ENCODE measurements at places on chromosomes 16 and 17.

- no peak for DNase-seq
Observed at GRCh38 chr17:30005709-30006320, 64.4 kb downstream of the EFCAB5 start.

DNA sequence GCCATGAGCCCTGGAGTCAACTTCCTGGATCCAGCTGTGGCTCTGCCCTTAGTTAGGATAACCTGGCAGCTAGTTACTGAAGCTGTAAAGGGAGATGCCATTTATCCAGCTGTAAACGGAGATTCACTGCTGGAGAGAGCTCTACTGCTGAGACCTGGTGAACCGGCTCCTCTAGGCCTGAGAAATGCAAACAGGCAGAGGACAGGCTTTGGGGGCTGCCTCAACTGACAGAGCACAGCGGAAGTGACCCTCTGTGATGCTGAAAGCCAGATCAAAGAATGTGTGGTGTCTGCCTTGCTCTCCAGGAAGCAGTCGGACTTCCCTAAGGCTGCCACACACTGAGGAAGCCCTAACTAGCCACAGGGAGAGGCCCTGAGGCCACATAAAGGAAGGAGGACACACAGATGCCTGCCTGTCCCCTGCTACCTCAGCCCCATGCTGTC is 21.9 kb upstream of the GPRC5C start:
- DNase-seq, result no peak

DNA sequence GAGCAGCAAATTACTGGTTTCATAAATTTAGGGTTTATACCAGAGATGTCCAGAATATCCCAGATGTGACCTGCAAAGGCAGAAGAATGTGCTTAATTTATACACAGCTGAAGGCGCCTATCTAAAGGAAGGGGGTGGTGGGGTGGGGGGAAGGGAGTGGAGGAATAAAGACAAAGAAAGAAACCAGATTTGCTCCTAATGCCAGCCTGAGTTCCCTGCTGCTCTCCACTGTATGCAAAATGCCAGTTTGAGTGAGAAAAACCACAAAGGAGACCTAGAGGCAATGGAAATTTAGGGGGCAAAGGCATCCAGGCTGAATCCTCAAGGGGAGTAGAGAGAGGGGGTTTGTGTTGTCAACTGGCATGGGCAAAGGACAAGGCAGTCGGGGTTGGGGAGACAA is 161.5 kb upstream of the TOX3 start:
- DNase-seq, result no peak

DNA sequence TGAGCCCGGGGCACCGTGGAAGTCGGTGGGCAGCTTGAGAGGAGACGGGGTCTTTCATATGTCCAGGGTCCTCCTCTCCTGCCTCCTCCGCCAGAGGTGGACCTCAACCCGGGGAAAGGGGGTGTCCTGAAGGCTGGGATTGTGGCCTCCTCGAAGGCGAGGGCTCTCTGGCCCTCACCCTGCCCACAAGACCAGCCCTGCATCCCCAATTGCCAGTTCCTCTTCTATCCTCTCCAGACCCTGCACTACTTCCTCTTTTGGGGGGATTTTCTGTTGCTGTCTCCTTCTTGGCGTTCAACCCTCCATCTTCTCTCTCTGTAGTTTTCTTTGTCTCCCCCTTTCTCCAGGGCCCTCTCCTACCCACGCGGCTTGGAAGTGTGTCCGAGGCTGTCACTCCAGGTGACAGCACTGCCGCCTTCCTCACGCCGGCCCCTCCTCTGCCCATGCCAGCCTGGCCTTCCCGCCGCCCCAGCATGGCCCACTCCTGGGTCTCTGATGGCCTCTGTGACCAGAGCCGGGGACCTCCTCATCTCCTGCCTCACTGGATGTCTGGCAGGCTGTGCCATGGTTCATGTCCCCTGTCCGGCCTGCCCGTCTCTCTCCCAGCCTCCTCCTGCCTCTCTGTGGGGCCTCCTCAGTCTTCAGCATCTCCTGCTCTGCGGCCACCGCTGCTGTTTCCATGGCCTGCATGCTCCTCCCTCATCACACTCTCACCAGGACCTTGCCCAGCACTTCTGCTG is 2.4 kb upstream of the ITGAX start:
- DNase-seq, result no peak

- DNase-seq, result peak; percentile 85
Observed at GRCh38 chr17:36674278-36674650, 72.9 kb downstream of the MRM1 start.

GRCh38 chr17:28313841-28314240 is 5.2 kb upstream of the TMEM97 start:
- no peak for DNase-seq

DNA sequence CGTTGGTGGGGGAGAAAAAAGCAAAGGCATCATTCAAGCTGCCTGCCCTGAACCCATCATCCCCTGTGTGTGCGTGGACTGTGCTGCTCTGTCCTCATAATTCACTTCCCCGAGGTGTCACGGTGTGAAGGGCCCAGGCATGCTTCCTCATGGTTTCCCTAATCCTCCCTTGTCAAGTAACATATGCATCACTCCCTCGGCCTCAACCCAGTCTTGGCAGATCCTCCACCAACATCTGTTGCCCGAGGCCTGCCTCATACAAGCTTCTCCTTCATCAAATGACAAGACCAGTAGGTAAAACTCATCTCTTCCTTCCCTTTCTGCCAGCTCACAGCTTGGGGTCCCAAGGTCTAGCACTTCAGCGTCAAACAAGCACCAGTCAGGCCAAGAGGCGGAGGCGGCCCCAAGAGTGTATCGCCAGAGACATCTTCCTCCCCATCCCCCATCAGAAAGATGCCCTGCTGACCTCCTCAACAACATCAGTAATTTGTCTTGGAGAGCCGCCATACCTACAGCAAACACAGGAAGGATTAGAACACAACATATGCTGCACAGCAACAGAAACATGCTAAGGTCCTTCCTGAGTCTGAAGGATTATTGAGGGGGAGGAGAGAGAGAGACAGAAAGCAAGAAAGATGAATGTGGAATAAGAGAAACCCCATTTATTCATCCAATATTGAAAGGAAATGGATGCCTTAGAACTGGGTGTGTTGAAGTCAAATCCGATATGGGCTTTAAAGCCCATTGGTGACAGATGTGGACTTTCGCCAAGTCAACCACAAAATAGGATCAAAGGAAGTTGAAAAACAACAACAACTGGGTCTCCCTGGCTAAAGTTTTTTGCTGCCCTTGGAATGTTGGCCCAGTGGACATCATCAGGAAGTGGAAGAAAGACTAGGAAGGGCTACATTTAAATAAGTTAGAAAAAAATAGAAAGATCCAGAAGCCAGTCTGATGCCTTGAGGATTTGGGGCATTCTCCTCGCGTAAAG is 38.4 kb downstream of the SOX9 start:
- DNase-seq, result no peak

DNA sequence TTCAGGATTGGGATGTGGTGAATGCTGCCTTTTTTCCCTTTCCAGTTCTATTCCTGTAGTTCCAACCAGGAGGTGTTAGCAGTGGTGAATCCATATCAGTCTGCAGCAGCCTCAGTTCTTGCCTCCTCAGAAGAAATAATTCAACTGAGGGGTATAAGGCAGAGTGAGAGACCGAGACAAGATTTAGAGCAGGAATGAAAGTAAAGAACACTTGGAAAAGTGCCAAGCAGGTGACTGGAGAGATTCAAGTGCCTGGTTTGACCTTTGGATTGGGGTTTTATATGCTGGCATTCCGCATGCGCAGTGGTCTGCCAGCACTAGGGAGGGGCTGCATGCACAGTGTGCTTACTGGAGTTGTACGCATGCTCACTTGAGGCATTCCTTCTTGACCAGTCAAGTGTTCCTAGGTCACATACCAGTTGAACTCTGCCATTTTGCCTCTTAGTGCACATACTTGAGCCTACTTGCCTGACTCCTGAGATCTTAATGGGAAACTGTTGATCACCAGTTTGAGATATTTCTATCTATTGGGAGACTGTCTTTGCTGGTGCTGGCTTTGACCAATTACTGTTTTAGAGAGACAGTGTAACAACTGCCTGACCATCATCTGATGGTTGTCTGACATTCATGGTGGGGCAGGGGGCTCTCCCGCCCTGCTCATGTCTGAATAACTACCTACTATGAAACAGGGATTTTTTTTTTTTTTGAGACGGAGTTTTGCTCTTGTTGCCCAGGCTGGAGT is 680 bp upstream of the CCL15 start:
- DNase-seq, result no peak

DNA sequence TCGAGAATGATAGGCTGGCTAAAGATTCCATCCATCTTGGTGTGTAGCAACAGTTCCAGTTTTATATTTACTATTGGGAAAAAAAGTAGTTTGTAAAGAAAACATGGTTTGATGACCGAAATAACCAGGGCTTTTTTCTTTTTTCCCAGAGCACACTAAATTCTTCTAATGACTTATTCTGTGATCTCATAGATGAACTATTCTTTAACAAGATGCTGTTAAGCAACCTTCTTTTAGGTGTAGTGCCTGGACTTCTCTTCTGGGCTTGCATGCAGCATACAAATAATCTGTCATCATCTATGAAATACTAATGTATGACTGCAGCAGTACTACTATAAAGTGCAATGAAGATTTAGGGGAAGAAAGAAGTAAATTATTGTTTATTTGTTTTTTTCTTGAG is 11.0 kb upstream of the CAPNS2 start:
- no peak for DNase-seq

DNA sequence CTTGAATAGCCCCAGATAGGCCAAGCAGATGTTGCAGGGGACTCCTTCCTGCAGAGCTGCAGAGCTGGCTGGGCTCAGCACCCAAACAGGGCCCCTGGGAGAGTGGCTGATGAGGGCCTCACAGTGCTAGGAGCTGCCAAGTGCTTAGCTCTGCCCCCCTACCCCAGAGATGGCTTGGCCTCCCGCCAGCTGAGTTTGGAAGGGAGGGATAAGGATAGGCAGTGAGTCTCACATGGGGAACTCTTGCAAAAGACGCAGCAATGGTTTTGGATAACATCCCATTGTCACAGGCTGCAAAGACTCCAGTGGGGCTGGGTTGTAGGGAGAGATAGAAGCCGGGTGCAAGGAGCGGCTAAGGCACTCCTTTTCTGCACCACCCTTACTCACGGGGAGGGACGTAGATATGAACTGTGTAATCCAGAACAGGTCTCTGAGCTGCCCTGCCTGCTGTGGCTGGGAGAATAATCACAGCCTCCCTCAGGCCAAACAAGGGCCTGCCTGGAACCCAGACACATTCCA is 52.9 kb upstream of the MAF start:
- DNase-seq, result no peak

- DNase-seq, result no peak
Observed at GRCh38 chr16:68548947-68549346, 9.9 kb downstream of the ZFP90 start.

DNA sequence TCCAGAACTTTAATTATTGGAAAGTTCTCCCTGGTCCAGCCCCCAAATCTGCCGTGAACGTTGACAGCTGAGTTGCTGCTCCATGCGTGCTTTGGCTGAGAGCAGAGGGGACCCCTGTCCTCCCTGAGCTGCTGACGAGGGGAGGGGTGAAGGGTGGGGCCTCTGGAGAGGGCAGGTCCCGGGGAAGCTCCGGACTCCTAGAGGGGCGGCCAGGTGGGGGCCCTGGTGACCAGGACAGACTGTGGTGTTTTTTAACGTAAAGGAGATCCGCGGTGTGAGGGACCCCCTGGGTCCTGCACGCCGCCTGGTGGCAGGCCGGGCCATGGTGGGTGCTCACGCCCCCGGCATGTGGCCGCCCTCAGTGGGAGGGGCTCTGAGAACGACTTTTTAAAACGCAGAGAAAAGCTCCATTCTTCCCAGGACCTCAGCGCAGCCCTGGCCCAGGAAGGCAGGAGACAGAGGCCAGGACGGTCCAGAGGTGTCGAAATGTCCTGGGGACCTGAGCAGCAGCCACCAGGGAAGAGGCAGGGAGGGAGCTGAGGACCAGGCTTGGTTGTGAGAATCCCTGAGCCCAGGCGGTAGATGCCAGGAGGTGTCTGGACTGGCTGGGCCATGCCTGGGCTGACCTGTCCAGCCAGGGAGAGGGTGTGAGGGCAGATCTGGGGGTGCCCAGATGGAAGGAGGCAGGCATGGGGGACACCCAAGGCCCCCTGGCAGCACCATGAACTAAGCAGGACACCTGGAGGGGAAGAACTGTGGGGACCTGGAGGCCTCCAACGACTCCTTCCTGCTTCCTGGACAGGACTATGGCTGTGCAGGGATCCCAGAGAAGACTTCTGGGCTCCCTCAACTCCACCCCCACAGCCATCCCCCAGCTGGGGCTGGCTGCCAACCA is at the start of gene MC1R:
Gene MC1R (plus strand): TSS at position 410 of the 895 bp plus-strand sequence. CDS start 397 bp downstream, at position 807.
- peak; percentile 54 for DNase-seq

DNA sequence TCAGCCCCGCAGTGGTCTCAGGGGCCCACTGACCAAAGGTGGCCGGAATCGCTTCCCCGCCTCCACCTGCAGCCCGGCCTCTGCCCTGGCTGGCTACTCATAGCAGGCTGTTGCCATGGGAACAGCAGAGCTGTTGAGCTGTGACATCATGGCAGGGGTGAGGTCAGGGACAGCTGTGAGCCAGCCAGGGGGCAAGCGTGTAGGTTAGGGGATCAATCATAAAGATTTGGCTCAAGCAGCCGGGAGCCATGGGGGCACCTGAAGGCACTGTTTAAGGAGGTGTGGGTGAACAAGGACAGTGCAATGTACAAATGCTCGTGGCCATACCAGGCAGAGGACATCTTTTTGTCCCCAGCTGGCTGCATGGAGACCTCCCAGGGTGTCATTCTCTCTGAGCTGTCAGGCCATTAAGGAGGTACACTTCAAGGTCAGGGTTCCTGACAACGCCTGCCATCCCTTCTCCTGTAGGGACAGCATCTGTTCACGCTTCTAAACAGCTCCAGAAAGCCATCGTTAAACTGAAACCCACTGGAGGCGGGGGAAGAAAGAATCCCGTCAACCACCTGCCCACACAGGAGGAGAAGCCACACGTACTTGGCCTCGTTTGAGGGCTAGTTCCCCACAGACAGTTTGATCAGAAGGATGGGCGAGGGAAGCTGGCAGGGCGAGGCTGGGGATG is at the start of gene CEP295NL:
Gene CEP295NL (minus strand): TSS at position 101 of the 679 bp plus-strand sequence. CDS start 1,373 bp downstream, outside the sequence.
- DNase-seq, result peak; percentile 37

GRCh38 chr17:77225265-77225664 is 84.5 kb downstream of the SEC14L1 start:
- no peak for DNase-seq

DNA sequence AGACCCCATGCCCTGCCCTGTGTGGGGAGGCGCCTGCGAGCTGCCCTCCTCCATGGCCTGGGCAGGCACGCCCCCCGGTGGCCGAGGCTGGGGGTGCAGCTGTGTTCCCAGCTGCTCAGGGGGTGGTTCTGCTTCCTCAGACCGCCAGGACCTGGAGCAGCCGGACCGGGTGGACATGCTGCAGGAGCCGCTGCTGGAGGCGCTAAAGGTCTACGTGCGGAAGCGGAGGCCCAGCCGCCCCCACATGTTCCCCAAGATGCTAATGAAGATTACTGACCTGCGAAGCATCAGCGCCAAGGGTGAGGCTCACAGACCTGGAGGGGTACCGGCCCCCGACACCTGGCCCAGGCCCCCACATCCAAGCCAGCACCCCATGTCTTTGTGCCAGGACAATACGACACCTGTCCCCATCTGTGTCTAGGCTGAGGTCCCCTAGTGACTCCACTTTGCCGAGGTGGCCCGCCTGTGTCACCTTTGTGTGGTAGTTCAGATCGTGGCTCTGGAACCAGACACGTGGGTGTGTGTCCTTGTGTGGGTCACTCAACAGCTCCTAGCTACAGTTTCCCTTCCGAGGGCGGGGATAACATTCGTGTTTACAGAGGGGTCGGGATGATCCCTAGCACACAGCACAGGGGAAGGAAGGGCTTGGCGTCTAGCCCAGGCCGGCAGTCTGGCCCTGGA is 9.3 kb downstream of the GJD3 start:
- peak; percentile 76 for DNase-seq

GRCh38 chr17:76135810-76136188 is 5.2 kb downstream of the FOXJ1 start:
- DNase-seq, result no peak
